HFFc6 (cell line): ENCODE measurements at places on chromosomes 16 and 17. TPM values are rescaled to one million over a fixed set of nuclear protein-coding genes. Genes with fewer than 3 reads are reported as not detected.
A peak's percentile ranks its signal among the peaks of the same experiment; 100 is the strongest.

DNA sequence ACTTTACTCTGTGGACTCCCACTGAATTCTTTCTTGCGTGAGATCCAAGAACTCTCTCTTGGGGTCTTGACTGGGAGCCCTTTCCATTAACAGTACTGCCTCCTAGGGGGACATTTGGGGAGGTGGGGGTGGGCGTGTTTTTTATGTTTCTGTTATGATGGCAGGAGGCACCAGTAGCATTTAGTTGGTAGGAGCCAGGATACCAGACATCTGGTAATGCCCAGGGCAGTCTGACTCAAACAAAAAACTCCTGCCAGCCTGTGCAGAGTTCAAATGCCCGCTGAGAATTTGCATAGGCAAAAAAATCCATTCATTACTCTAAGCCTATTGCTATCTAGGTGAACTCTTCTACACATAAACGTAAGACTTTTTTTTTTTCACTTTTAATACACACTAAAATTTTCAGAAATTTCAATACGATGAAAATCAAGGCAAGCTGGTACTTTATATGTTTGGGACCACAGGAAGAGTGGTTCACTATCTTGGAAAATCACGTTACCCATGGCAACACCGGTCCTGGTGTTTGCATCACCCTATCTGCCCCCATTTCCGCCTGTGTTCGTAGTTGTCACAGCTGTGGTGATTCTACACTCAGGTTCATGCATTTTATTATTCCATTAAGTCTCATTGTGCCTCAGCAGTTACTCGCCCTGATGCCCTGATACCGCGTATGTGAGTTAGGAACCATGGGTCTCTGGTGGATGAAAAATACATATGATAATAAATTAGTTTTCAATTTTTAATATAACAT is 121.1 kb upstream of the XYLT1 start:
- peak overlapping the region; percentile 76 for H3K27ac ChIP-seq
- peak overlapping the region; percentile 75 for H3K4me3 ChIP-seq

- H3K27ac ChIP-seq: no peak overlapping the region
- peaks cover 27% of the 10 kb centered on the region for H3K27me3 ChIP-seq
- DNase-seq: no peak
- no peak overlapping the region for H3K4me3 ChIP-seq
Measured at GRCh38 chr16:89202422-89203215, 2.3 kb upstream of the SLC22A31 start.

DNA sequence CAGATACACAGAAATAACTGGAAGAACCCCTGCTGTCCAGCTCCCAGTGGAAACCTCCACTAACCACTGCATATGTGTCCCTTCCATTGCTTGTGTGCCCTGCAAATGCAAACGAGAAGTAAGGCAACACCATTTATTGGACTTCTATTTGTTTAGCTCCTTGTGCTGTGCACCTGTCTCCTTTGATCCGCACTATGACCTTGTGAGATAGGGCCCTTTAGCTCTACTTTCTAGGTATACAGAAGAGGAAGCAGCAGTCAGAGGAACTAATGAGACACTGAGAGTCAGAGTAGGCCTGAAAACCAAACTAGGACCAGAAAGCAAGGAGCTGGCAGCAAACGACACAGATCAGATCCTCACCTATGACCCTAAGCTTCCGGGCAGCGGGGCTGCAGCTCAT is 22.4 kb downstream of the SOX9 start:
- H3K4me3 ChIP-seq: no peak overlapping the region
- H3K27me3 ChIP-seq: peaks cover 7% of the 10 kb centered on the region
- no peak overlapping the region for H3K27ac ChIP-seq
- DNase-seq: no peak
- H3K36me3 ChIP-seq: no peaks in the 10 kb centered on the region
- peaks cover 8% of the 10 kb centered on the region; the same call in 1 of the 2 replicates for H3K4me1 ChIP-seq

GSPT1 gene
- 168 to 210 TPM (median 200 TPM) in 3 replicates for total RNA-seq

MGAT5B gene
- total RNA-seq: 1.5 to 3.0 TPM (median 1.7 TPM) in 3 replicates

GRCh38 chr16:79451196-79451816 is 149.2 kb downstream of the MAF start:
- H3K27ac ChIP-seq: no peak overlapping the region
- no peaks in the 10 kb centered on the region; the same call in 1 of the 2 replicates for H3K27me3 ChIP-seq
- no peak for DNase-seq
- no peak overlapping the region for H3K4me3 ChIP-seq
- no peaks in the 10 kb centered on the region; the same call in 1 of the 2 replicates for H3K36me3 ChIP-seq
- H3K4me1 ChIP-seq: no peaks in the 10 kb centered on the region

SLC25A39 gene
- 94.8 and 103 TPM in 2 replicates for total RNA-seq

- H3K27me3 ChIP-seq: peaks cover 26% of the 10 kb centered on the region
- H3K27ac ChIP-seq: no peak overlapping the region
- no peak for DNase-seq
- H3K4me1 ChIP-seq: no peaks in the 10 kb centered on the region
Measured at GRCh38 chr17:58376472-58377000, 24.5 kb upstream of the SUPT4H1 start.

DNA sequence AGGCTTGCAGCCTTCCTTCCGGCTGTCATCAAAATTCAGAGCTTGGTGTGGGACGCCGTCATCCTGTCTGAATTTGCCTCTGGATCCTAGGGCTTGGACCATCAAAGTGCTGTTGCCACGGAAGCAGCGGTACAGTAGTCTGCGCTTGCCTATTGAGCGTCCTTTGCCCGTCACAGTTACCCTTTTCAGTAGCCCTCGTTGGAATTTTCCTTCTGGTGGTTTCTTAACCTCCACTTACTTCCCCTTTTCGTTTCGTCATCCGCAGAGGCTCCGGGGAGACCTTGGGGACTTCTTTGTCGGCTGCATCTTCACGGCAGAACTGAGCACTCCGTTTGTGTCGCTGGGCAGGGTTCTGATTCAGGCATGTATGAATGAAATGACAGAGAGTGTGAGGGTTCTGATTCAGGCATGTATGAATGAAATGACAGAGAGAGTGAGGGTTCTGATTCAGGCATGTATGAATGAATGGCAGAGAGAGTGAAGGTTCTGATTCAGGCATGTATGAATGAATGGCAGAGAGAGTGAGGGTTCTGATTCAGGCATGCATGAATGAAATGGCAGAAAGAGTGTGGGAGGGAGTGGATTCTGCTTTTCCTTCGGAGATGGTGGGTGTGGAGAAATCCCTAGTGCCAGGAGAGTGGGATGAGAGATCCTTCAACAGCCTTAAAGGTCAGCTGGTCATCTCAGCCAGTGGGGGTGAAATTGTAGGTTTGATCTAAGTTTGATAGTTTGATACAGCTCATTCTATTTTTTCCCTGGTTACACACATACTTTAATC is 8.0 kb downstream of the TLCD3A start:
- H3K4me3 ChIP-seq: no peak overlapping the region
- H3K27me3 ChIP-seq: no peaks in the 10 kb centered on the region; the same call in 1 of the 2 replicates
- no peaks in the 10 kb centered on the region for H3K4me1 ChIP-seq
- H3K27ac ChIP-seq: no peak overlapping the region; the same call in 1 of the 2 replicates
- H3K36me3 ChIP-seq: peaks cover 45% of the 10 kb centered on the region

- no peaks in the 10 kb centered on the region for H3K4me1 ChIP-seq
- no peak for DNase-seq
- H3K4me3 ChIP-seq: no peak overlapping the region
- H3K27me3 ChIP-seq: no peaks in the 10 kb centered on the region; the same call in 1 of the 2 replicates
- peaks cover 8% of the 10 kb centered on the region; the same call in 1 of the 2 replicates for H3K36me3 ChIP-seq
Measured at GRCh38 chr16:77306075-77306474, 106.9 kb downstream of the SYCE1L start.

TNK1 gene
- total RNA-seq: 0.38 to 0.55 TPM (median 0.48 TPM) in 3 replicates

- no peak for DNase-seq
- no peaks in the 10 kb centered on the region for H3K27me3 ChIP-seq
- H3K4me1 ChIP-seq: no peaks in the 10 kb centered on the region
- H3K27ac ChIP-seq: no peak overlapping the region
- H3K36me3 ChIP-seq: peaks cover 7% of the 10 kb centered on the region; the same call in 1 of the 2 replicates
Measured at GRCh38 chr16:2692948-2693651, 10.8 kb downstream of the KCTD5 start.

NPB gene
- 0.74 and 1.1 TPM in 2 replicates for total RNA-seq

DNA sequence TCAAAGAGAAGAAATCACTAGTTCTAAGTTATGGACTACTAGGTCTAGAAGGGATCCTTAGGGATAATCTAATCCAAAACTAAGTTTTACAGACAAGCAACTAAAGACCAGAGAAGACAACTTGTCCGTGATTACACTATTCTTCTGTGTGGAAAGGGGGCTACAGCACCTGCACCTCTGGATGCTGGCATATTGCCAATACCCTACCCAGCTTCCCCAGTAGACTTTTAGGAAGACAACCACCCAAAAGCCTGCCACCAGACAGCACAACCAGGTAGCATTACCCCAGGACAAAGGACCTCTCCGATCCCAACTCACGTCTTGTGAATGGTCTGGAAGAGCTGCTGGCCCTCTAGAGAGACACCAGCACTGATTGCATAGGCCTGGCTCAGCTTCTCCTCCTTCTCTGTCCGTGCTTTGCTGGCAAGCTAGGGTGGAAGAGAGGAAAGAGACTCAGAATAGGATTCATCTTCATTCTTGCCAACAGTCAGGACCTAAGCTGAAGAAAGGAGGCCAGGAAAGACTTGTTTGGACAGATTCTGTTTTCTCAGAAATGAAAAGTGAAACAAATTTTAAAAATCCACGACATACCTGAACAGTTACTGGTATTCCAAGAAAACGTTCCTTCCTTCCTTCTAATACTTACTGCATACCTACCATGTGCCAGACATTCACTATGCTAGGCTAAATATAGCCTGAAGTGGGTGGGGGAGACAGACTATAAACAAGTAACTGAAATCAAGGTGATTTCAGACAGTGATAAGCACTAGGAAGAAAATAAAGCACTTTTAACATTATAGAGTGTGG is 25.3 kb upstream of the TMEM101 start:
- no peaks in the 10 kb centered on the region for H3K27me3 ChIP-seq
- DNase-seq: peak; percentile 43
- H3K27ac ChIP-seq: peak overlapping the region; percentile 58
- peaks cover 42% of the 10 kb centered on the region for H3K4me1 ChIP-seq

- H3K4me3 ChIP-seq: no peak overlapping the region
- no peak overlapping the region for H3K27ac ChIP-seq
- DNase-seq: no peak
- H3K27me3 ChIP-seq: peaks cover 15% of the 10 kb centered on the region
- no peaks in the 10 kb centered on the region for H3K4me1 ChIP-seq
- H3K36me3 ChIP-seq: no peaks in the 10 kb centered on the region
Measured at GRCh38 chr17:66830451-66830850, 4.5 kb upstream of the CACNG5 start.

CLEC18A gene
- 0.25 TPM in 1 of 3 replicates, not detected in the others for total RNA-seq

GRCh38 chr17:60354223-60354622 is 37.7 kb downstream of the USP32 start:
- no peaks in the 10 kb centered on the region; the same call in 1 of the 2 replicates for H3K27me3 ChIP-seq
- H3K36me3 ChIP-seq: no peaks in the 10 kb centered on the region; the same call in 1 of the 2 replicates
- peak overlapping the region; percentile 40 for H3K27ac ChIP-seq
- H3K4me1 ChIP-seq: peaks cover 63% of the 10 kb centered on the region
- DNase-seq: peak; percentile 81
- no peak overlapping the region; the same call in 1 of the 2 replicates for H3K4me3 ChIP-seq

GRCh38 chr16:3874794-3875692 is 5.5 kb downstream of the CREBBP start:
- peaks cover 3% of the 10 kb centered on the region; the same call in 1 of the 2 replicates for H3K27me3 ChIP-seq
- peaks cover 29% of the 10 kb centered on the region for H3K36me3 ChIP-seq
- no peak for DNase-seq
- peaks cover 86% of the 10 kb centered on the region for H3K4me1 ChIP-seq
- H3K27ac ChIP-seq: peak overlapping the region; percentile 24; the same call in 1 of the 2 replicates

CCDC102A gene
- total RNA-seq: 3.5 to 3.7 TPM (median 3.6 TPM) in 3 replicates

DNA sequence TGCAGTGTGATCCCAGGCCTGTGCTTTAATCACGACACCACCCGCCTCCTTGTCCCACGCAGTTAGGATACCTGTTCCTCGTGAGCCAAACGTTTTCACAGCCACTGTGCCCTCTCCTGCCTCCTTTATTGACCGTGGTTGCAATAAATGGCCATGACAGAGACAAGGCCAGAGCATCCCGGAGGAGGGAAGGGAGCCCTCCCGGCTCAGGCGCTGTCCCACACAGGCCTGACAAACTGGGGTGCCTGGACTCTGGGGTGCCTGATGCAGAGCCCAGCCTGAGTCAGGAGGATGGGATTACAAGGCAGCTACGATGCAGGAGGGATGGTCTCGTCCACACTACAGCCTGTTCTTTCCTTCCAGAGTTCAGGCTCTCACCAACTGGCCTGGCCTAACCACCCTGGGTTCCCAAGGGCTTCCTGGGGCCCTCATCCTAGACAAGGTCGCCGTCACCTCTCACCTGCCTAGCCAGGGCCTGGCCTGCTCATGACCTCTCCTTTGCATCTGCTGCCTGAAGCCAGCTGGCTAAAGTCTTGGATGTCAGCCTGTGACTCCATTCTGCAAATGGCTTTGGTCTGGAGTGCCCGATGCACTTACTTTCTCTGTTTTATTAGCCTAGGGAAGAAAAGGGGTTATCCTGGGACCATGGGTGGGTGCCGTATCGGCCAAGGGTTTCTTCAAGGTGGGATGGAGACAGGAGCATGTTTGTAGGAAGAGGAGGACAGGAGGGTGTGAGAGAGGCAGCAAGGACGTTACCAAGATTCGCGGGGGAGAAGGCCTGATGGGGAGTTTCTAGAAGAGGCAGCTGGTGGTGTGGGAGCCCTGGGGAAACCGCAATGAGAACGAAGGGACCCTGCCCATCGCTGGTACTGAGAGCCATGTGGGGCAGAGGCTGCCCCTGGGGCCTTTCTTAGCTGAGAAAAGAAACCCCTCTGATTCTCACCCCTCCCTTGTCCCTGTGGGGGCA is 234.3 kb upstream of the TNRC6C start:
- DNase-seq: no peak
- no peaks in the 10 kb centered on the region for H3K36me3 ChIP-seq
- no peak overlapping the region for H3K27ac ChIP-seq
- peaks cover 37% of the 10 kb centered on the region for H3K27me3 ChIP-seq

DNA sequence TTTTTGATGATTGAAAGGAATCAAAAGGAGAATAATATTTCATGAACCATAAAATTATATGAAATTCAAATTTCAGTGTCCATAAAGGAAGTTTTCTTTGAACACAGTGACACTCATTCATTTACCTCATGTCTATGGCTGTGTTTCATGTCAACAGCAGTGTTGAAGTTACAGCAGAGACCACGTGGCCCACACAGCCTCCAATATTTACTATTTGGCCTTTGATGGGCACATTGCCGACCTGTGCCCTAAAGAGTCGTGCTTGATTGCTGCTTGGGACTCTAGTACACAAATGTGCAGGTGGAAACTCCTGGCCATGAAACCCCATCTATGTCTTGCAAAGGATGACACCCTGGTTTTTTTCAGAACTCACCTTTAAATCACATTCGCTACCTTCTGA is 57.0 kb downstream of the CES1 start:
- H3K4me3 ChIP-seq: no peak overlapping the region
- no peak overlapping the region for H3K27ac ChIP-seq
- no peaks in the 10 kb centered on the region for H3K4me1 ChIP-seq
- no peak for DNase-seq

DNA sequence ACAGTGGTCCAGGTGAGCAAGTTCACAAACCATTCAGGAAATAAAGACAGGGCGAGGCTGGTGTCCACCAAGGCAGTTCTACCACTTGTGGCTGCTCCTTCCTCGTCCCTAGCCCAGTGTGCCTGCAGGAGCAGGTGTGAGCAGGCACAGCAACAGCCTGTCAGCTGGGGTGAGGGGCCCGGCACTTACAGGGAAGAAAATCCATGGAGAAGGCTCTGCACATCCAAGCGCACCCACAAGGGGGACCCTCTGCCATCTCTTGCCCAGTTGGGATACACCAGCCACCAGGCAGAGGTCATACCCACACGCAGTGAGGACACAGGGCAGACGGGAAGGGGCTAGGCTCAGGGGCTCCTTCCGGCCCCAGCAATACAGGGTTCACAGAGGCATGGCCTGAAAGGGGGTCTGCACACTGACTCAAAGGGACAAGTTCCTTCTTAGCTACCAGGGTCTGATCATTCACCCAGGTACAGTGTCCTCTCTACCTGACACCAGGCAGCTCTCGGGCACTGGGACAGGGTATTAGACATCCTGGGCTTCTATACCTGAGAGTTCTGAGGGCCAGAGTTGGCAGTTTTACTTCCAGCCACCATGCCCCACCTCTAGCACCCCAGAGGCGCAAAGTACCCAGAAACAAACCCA is 27.0 kb downstream of the CDIP1 start:
- no peak overlapping the region for H3K27ac ChIP-seq
- DNase-seq: peak; percentile 13
- H3K4me1 ChIP-seq: no peaks in the 10 kb centered on the region
- no peak overlapping the region for H3K4me3 ChIP-seq
- H3K27me3 ChIP-seq: no peaks in the 10 kb centered on the region
